ENCODE measurements at places on chromosomes 7 and 10. TPM values are rescaled to one million over a fixed set of nuclear protein-coding genes. Genes with fewer than 3 reads are reported as not detected.

The ACSM6 gene
- total RNA-seq, result not detected

The ANKRD30A gene
- total RNA-seq, result not detected

The ATP5MK gene
- 219 TPM for total RNA-seq

The PLEKHA1 gene
- 22.8 TPM for total RNA-seq

The KIFBP gene
- 17.9 TPM for total RNA-seq

The SOSTDC1 gene
- total RNA-seq, result not detected

DNA sequence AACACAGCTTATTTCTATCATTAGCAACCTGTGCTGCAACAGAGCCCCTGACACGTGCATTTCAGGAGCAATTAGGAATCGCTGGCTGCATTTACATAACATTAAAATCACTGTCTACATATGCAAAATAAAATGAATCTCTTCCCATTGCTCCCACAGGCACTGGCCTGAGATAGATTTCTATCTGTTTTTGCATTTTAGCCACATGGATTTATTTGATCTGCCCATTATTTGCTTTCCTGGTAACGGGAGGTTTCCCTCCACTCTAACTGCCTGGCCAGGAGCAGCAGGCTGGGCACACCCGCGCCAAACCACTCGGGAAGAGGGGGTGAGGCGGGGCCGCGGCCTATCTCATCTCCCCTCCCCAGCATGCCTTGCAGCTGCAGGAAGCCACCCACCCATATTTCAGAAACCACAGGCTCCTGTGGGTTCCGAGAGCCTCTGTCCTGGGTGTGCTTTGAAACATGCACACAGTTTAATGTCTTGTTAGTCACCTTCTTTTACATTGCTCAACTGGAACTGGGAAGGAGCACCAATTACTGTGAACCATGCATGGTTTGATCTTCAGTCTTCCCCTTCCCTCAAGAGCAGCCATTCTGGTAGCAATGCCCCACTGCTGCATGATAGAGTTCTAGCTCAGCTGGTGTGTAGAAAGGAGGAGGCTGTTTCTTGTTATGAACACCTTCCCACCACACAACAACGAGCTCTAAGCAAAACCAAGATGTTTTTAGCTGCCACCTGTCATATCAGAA lies 37.7 kb upstream of the IKZF1 start:
- DNase-seq, result no peak

GRCh38 chr7:20107582-20107981 lies 109.6 kb downstream of the MACC1 start:
- DNase-seq, result no peak

- peak; percentile 5 for DNase-seq
These were observed 19.0 kb upstream of the SLK start for GRCh38 chr10:103947799-103948516.

- DNase-seq, result peak; percentile 83
These were observed 34.1 kb upstream of the IFRD1 start for GRCh38 chr7:112416127-112416526.

GRCh38 chr10:64574371-64574770 lies 1053.2 kb downstream of the REEP3 start:
- no peak for DNase-seq

- no peak for DNase-seq
These were observed 567.8 kb downstream of the IPMK start for GRCh38 chr10:57699944-57700343.

- DNase-seq, result no peak
These were observed 239.8 kb downstream of the TCERG1L start for GRCh38 chr10:131071721-131072120.

- no peak for DNase-seq
These were observed 143.3 kb upstream of the PPP2R2D start for GRCh38 chr10:131757285-131758058.

GRCh38 chr10:8051851-8052257 lies 2.6 kb upstream of the GATA3 start:
- DNase-seq, result peak; percentile 35
